ENCODE measurements at places on chromosomes 3 and 15.

GRCh38 chr15:52784799-52785671 is 5.1 kb downstream of the ONECUT1 start:
- peak; percentile 28 for DNase-seq

DNA sequence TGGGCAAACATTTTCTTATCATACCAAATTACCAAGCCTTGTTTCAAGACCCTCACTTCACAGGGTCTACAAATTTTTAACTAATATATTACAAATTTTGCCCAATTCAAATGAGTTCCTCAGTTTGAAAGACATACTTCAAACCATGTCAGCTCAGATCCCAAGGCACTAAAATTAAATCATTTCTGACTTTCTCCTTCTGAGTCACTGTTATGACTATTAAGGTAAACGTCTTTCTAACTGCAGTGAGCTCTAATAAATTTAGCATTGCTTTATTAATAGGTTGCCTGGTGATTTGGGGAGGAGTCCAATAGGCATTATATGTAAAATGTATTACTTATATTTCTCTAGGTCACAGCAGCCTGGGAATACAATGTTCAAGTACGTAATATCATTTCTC is 158.2 kb upstream of the ARHGEF26 start:
- DNase-seq: no peak

GRCh38 chr15:57138349-57138788 is 219.9 kb downstream of the TCF12 start:
- DNase-seq: peak; percentile 39

DNA sequence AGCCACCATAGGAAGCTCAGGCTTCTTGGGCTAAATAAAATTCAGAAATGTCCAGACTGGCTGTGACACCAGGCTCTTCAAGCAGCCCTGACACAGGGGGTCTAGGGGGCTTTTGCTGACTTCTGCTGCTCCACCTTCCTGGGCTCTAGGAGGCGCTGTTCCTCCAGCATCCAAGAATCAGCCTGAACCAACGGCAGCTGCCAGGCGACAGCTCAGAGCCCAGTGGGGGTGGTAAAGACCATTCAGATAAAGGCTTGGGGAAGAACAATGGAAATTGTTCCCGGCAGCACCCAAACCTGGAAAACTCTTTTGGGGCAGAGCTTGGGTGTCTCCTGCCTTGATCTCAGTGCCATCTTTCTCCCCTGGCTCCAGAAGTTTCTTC is 21.6 kb upstream of the PSTPIP1 start:
- peak; percentile 61 for DNase-seq

- no peak for DNase-seq
These were observed 89.4 kb downstream of the IGF1R start for GRCh38 chr15:98737721-98738120.

GRCh38 chr3:32403663-32404062 is 12.0 kb downstream of the CMTM7 start:
- no peak for DNase-seq

- peak; percentile 48 for DNase-seq
These were observed 22.5 kb downstream of the SLC6A6 start for GRCh38 chr3:14424711-14425580.

GRCh38 chr15:29968895-29969561 is 113.7 kb upstream of the GOLGA8J start:
- DNase-seq: no peak

GRCh38 chr15:26449291-26449690 is 323.6 kb downstream of the GABRB3 start:
- DNase-seq: peak; percentile 57

- no peak for DNase-seq
These were observed 69.9 kb downstream of the TBC1D5 start for GRCh38 chr3:17672506-17672905.

- no peak for DNase-seq
These were observed 35.9 kb upstream of the MRPS22 start for GRCh38 chr3:139307601-139308555.

- DNase-seq: no peak
These were observed 20.4 kb upstream of the PARL start for GRCh38 chr3:183904833-183905780.

- no peak for DNase-seq
These were observed 9.1 kb upstream of the DNAH1 start for GRCh38 chr3:52306978-52307377.

DNA sequence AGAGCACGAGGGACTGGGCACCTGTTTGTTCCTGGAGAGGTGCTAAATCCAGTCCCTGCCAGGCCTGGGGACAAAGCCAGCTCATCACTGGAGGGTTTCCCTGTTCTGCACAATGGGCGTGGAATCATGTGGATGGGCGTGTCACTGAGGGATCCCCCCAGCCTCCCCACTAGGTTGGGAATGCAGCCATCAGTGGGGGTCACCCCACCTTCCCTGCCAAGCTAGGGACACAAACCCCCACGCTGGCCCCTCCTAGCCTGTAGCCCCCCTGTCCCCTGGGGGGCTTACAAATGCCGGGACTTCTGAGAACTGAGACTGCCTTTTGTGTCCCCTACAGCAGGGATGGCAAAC is 61.9 kb downstream of the NSMCE3 start:
- no peak for DNase-seq

GRCh38 chr3:9130345-9131305 is 118.8 kb downstream of the SRGAP3 start:
- no peak for DNase-seq

DNA sequence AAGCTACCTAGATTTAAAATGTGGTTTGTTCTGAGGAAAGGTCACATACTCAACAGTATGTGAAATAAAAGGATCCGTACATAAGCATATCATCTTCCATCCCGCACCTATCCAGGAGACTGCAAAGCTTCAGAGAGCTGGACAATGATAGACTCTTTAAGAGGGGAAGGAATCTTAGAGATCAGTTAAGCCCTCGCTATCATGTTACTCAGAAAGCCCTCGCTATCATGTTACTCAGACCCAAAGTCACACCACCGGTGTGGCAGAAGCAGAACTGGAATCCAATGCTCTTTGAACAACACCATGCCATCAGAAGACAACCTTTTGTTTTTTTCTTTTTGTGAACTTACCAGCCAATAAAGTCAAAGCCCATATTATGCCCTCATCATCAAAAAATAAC is 5.8 kb downstream of the ANO10 start:
- no peak for DNase-seq

DNA sequence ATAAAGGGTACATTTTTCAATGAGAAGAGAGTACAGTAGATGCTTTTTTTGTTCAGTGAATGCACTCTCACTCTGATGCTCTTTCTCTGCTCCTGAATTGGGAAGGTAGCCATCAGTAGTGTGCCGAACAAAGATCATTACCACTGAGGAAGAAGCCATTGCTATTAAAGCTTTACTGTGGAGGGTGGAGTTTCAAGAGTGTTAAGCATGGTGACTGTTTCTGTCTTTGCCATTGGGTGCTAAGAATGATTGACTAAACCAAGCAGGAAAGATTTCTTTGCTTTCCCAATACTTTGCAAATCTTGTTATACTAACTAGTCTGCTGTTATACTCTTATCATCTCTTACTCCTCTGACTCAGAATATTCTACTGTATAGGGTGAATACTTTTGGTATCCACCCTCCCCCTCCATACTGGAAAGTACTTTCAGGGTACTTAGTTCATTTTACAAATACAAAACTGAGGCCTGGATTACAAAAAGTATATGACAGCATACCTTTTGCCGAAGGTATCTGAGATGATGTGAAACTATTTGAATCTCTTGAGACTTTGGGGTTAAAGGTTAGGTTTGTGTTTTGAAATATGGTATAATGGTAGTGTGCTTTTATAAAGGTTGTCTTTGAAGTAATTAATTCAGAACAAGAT is 1.7 kb downstream of the RAB11A start:
- DNase-seq: peak; percentile 11

DNA sequence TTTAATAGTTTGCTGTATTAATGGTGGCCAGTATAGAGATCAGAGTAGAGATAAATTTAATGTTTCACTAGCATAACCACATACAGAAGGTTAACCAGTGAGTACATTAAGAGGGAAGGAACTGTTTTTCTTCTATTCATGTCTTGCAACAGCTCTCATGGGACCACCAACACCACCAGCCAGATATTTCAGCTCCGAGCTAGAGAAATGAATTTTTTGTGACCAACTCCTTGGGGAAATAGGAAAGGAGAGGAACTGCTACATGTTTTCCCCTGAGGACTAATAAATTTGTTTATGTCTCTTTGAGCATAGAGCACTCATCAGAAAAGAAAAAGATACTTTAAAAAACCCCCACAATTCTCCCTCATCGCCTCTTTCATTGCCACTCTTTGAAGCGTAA is 247.5 kb downstream of the MBNL1 start:
- no peak for DNase-seq

DNA sequence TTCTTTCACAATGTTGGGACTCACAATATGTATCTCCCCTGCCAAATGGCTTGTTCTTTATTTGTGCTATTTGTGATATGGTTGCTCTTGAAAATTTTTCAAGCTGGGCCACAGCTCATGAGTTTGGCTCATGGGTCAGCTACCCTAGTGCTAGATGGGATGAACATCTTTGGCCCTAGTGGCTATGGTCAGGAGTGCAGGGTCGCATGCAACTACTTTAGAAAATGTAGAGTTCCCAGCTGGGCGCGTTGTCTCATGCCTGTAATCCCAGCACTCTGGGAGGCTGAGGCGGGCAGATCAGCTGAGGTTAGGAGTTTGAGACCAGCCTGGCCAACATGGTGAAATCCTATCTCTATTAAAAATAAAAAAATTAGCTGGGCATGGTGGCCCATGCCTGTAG is 55.8 kb downstream of the POLR2M start:
- no peak for DNase-seq

DNA sequence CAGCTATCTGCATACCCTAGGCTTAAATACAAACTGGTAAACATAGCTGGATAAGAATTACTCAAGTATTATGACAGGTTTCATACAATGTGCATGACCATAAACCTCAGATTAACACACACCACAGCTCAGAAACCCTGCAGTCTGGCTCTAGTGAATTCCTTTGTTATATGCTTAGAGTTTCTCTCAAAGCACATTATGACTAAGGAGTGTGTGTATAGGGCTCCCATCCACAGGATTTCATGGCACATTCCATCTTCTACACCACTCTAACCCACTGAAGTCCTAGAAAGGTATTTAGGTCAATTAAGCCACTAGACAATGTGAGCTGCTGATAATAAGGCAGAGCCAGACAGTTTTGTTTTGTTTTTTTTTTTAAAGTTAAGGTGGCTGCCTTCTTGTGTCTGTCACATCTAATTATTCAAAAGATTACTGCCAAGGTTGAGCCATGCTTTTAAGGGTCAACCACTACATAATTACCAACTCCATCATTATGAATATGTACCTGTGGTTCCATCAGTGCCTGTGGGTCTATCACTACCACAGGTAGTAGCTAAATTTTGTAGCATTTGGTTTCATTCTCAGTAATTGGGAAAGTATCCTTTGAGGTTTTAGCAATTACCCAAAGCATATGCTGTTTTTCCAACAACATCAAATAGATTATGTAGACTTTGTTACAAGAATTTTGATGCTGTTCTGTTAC is 107.0 kb downstream of the ALCAM start:
- peak; percentile 31 for DNase-seq

DNA sequence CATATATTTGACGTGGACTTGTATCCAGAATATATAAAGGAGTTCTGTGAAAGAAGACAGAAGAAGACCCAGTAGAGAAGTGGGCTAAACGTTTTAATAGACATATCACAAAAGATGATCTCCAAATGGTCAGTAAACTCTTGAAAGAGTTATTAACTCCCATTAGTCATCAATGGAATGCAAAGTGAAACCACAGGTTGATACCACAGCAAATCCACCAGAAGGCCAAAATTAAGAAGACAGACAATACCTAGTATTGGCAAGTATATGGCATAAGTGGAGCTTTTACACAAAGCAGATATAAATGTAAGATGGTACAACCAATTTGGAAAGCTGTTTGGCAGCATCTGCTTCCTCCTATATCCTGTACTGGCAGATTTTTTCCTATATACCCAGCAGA is 6.0 kb downstream of the SPATA16 start:
- DNase-seq: peak; percentile 21

GRCh38 chr3:150286390-150287147 is 121.5 kb upstream of the TSC22D2 start:
- DNase-seq: peak; percentile 54

DNA sequence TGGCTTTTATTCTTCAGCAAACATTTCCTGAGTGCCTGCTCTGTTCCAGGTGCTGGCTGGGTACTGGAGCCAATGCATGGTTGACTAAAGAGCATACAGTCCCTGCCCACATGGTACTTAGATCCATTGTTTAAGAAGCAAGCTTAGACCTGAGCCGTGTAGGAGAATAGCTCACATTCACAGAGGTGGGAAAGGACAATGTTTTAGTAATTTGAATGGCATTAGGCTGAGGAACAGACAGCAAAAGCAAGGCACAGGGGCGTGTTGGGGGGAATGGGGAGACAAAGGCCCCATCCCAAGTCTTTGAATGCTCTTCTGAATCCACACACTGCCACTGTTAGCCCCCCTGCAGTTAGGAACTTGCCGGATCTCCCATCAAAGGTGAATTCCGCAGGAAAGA is 388.2 kb upstream of the RGMA start:
- DNase-seq: no peak

DNA sequence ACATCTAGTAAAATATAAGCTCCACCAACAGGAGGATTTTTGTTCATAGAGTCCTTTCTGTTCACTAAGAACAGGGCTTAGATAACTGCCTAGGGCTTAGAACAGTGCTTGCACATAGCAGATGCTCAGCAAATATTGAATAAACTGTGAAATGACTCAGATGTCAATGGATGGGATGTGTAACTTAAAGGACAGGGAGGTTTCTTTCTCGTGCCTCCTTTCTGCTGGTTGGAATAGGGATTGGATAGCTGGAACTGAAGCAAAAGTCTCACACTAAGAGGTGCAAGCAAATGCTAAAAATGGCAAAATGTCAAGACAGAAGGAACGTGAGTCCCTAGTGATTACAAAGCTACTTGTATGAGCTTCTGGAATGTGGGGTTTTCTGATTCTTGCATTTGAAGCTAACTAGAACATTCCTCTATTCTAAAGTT is 392.8 kb upstream of the WNT5A start:
- no peak for DNase-seq
